ENCODE measurements at places on chromosomes 6 and 20.

DNA sequence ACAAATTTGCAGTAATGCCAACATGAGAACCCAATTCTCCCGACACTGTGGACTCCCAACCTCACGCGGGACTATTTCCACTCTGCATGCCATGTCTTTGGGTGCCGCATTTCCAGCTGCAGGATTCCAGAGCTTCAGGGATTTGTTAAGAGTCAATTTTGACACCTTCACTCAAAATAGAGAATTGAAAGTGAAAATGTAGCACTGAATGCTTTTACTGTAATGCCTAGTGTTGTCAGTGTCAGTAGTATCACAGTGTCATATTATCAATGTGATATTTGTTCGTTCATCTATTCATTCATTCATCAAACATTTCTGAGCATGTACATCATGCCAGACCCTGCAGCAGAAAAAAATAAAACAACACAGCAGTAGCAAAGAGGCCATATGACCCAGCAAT is 13.4 kb upstream of the FAM50B start:
- DNase-seq: no peak

GRCh38 chr6:107691062-107691751 is 132.9 kb downstream of the SCML4 start:
- DNase-seq: no peak

GRCh38 chr6:32655203-32655710 is 11.2 kb downstream of the HLA-DQB1 start:
- DNase-seq: no peak

GRCh38 chr6:35894776-35895175 is 26.1 kb downstream of the SRPK1 start:
- DNase-seq: no peak

DNA sequence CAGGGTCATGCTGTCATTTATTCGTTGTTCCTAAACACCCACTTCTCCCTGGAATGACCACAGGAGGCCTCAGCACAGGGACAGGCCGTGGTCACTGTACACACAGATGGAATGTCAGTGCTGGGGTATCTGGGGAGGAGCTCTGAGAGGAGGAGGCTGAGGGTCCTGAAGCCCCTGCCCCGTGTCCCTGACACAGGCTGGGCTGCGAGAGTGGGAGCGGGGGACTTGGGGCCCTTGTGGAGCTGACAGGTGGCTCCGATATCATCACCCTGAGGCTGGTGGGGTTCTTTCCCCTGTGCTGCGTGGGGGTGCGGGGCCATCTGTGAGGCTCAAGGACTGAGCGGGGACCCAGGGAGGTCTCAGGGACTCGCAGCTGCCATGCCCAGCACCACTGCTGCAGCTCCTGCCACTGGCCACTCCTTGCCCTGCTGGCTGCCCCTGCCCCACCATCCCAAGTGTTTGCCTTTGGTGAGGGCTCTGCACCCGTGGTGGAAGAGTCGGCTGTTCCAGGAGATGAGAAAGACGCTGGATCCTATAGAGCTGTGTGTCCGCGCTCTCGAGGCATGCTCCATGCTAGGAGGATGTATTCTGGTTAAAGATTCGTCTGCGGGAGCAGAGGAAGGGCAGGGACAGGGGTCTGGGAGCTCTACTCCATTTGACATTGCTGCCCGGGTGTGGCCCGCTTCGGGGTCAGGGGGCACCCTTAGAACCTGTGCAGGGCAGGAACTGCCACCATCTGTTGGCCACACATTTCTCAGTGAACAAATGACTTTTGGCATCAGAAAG is 18.9 kb downstream of the NPEPL1 start:
- no peak for DNase-seq

DNA sequence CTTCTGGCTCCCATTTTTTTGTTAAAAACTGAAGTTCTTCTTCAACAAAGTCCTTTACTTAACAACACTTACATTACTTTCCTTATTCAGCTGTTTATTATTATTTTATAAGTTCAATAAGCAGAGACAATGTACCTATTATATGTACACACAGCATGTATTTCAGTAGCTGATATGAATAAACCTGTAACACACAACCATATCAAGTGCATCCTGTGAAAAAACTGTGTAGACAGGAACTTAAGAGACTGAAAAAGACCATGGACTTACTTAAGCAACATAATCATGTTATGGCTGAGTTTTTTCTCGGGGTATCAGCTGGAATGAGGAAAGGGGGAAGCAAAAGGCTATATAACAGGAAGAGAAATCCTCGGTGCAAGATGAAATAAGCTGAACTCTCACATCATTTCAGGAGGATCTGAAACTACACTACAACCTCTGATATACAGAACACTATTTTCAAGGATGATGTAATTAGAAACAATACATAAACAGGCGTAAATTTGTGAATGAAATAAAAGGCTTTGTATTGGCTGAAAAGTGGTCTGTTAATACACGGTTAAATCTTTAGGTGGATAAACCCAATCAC is 70.9 kb downstream of the REV3L start:
- DNase-seq: no peak

DNA sequence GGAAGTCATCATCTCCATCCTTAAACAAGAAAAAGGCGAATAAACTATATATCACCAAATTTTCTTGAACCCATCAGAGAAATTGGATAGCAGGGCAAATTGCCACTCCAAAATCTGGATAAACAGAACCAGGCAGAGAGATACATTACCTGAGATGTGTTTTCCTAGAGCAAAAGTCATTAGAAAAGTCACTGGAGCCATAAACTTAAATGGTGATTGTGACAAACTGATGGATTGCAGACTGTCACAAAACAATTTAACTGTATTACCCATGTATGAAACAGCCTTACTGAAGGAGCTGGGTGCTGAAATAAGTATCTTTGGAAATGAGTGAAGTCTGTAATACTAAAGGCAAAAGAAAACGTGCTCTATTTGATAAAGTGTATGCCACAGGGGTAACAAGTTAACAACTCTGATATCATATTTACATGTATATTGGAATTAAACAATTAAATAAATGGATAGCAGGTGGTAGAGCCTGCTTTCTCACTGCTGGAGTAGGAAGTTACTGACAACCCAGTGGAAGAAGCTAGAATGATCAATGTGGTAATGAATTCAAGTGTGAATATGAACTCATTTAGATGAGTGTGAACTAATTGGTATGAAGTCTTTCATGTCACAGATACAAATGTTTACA is 186.9 kb downstream of the LMBRD1 start:
- DNase-seq: peak; percentile 44

GRCh38 chr6:132130626-132131298 is 179.6 kb upstream of the CCN2 start:
- DNase-seq: no peak

DNA sequence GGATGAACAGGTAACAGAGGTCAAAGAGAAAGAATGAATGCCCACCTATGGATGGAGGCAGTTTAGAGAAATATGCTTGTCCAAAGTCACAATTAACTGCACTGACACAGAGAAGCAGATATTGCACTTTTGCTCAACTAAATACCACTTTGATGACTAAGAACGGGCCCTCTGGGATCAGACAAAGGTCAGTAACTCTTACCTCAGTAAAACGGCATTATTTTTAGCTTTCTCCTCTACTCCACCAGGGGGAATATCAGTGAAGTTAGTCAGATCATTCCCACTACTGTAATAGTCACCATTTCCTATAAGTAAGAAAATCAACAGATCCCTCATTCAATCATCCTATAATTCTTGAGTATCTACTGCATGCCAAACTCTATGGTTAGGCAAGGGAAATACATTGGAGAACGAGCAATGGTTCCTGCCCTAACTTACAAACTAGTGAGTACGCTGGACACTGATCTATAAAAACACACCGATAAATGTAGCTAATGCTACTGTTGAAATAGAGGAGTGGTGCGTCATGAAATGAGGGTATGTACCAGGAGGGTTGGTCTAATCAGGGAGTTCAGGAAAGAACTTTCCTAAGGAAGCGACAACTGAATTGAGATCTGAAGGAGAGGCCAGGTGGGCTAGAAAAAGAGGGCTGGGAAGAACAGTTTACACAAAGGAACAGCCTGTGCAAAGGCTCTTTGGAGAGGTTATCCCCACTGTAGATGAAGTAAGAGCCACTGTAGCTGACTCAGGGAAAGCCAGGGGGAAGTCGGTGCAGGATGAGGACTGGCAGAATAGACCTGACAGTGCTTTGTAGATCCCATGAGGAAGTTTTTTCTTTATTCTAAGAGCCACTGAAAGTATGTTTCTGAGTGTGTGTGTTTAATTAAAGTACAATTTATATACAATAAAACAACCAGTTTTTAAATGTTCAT is 9.2 kb downstream of the ECI2 start:
- DNase-seq: no peak

DNA sequence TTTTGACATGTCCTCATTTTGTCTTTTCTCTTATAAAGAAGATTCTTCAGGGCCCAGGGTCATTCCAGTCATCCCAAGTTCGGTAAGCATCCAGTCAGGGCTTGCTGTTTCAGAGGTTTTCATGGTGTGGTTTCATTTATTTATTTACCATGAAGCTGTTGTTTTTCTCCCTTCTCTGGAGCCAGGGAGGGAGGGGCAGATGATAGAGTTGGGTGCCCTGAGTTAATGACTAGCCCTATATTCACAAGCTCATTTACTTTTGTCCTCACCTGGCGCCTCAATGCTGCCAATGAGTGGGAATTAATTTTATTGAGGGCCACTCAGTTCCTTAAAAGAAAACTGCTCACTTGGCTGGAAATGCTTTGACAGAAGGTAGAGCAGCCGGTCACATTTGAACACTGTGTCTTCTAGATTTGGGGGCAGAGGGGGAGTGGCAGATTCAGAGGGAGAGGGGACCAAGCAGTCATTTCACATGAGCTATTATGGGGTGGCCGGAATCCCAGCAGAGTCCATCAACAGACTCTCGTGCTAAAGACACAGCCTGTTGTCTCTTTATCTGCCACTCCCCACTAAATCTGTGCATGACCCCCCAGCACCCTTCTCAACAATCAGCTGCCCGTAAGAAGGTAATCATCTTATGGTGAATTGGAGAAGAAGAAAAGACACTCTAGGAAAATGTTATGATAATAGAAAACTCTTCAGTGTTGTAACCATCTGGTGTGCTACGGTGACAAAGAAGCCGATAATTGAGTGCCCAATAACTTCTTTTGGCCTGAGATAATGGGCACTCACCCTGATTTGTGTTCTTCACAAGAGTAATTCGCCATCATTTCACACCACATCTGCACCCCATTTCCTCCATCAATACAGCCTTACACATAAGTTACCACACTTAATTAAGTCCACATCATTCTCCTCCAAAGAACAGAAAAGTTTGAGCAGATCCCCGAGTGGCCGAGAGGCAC is 573.5 kb upstream of the JAG1 start:
- no peak for DNase-seq

DNA sequence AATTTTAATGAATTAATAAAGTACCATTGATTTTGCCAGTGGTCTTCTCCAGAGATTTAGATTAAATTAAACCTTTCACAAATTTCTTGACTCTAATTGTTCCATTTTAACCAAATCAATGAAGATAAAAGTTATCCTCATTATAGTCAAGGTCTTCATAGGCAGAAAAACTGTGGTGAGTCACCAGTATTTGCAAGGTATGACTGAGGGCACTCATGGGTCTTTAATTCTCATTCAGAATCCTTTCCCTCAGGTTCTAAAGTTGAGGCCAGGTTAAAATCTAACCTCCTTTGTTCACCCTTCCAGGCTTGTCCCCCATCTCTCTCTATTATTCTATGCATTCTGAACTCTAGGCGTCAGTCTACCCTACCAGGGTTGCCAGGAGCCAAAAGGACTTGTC is 93.9 kb downstream of the JAG1 start:
- no peak for DNase-seq

GRCh38 chr6:144285548-144285797 is 338 bp downstream of the UTRN start:
- DNase-seq: no peak

GRCh38 chr6:157768863-157769551 is 54.0 kb upstream of the SNX9 start:
- no peak for DNase-seq
